ENCODE measurements at places on chromosomes 6 and 20.

- DNase-seq: peak; percentile 94
These were observed 133.5 kb downstream of the CDK19 start for GRCh38 chr6:110681543-110682459.

- DNase-seq: no peak
These were observed 138.6 kb downstream of the RPS12 start for GRCh38 chr6:132952986-132953385.

- no peak for DNase-seq
These were observed 11.3 kb downstream of the SERPINB9 start for GRCh38 chr6:2891768-2892170.

GRCh38 chr20:24507182-24507853, 37.9 kb downstream of the SYNDIG1 start:
- DNase-seq: no peak

- DNase-seq: no peak
These were observed at the start of gene PRRT1 for GRCh38 chr6:32151863-32152768. Gene PRRT1 (minus strand): TSS chr6:32151939. CDS start chr6:32151827, 112 bp downstream.

- no peak for DNase-seq
These were observed 592 bp downstream of the CUTA start for GRCh38 chr6:33417128-33417902.

DNA sequence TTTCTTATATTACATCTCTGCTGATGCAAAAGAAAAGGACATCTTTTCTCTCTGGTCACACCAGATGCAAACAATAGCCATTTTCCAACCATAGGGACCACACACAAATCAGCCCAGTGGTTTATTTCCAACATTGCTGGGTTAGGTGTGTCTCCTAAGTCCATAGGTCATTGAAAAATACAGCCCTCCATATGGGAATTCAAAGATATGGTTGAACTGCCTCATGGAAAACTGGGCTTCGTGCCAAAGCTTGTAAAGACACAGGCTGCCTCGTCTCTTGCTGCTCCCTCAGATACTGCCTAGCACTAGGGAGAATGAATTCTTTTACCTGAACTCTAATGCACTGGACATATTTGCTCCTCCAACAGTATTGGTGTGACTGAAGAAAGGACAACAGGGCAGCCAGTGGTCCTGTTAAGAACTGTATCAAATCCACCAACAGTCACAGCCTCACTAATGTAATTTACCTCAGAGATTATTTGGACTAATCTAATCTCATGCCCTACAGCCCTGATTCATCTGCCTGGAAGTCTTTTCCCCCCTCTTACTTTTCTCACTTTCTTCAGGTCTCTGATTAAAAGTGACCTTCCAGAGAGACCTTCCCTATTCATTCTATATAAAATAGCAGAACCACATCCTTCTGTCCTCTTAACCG, 48.3 kb upstream of the TBC1D32 start:
- DNase-seq: peak; percentile 17

- DNase-seq: no peak
These were observed 1014.6 kb downstream of the GRIK2 start for GRCh38 chr6:102407886-102408741.

DNA sequence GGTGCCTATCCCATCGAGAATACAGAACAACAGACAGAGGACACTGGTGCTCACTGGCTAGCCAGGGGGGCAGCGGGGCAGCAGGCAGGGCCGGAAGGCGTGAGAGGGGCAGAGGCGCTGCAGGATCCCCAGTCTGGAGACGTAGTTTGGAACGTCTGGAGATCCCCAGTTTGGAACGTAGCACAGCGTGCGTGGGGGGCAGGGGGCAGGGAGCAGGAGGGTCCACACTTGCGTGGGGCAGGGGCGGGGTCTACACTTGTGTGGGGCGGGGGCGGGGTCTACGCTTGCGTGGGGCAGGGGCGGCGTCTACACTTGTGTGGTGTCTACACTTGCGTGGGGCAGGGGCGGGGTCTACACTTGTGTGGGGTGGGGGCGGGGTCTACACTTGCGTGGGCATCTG, 107.2 kb downstream of the DACT2 start:
- no peak for DNase-seq

DNA sequence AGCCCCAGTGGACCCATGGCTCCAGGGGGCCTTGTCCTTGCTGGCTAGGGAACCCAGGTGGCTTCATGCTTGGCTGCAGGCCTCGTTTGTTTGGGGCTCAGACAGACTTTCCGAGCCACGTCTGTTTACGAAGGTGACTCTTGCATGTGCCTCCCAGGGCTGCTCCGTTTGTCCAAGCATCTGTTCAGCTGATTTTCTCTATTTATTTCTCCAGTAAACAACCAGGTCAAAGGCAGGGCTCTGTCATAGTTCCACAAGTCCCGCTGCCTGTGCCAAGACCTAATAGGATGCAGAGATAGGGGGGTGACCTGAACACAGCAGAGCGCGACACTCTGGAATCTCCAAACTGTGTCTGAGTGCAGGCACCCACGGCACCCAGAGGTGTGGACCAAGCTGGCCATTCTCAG, 12.8 kb upstream of the SPO11 start:
- DNase-seq: no peak

- DNase-seq: no peak
These were observed 11.9 kb downstream of the CUL9 start for GRCh38 chr6:43193929-43194328.

DNA sequence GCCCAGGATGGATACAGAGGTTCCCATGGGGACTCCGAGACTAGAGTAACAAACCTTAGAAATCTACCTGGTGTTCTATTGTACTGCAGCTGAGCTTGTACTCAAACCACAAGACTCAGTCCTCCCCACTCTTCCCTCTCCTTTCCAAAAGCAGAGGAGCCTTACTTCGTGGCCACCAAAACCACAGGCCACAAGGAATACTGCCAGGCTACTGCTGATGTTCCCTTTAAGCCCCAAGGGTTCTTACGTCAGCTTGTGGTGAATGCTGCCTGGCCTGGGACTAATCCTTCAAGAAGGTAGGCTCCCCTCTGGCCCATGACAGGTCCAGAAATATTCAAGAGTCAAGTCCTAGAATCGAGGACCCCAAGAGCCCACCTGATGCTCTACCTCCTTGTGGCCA, 10.5 kb upstream of the DEFB128 start:
- DNase-seq: no peak

GRCh38 chr20:21509597-21510371, 4.1 kb downstream of the NKX2-2 start:
- no peak for DNase-seq

DNA sequence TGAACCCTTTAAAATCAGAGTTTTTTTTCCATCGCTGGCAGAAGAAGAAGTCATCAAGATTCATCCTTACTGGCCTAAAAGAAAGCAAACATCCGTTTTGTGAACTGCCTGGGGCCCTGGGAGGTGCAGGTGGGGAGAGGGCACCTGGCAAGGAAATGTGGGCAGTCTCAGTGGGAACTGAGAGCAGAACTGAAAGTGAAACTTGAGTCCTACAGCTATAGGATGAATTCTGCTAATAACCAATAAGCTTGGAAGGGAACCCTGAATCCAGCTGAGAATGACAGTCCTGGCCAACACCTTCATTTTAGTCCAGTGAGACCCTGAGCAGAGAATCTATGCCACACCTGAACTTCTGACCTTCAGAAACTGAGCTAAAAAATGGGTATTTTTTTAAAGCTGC, 130.1 kb upstream of the ASCC3 start:
- no peak for DNase-seq

GRCh38 chr6:106490436-106490835, 129.9 kb downstream of the CRYBG1 start:
- DNase-seq: no peak

- DNase-seq: no peak
These were observed 72.2 kb upstream of the FUCA2 start for GRCh38 chr6:143583542-143584327.

DNA sequence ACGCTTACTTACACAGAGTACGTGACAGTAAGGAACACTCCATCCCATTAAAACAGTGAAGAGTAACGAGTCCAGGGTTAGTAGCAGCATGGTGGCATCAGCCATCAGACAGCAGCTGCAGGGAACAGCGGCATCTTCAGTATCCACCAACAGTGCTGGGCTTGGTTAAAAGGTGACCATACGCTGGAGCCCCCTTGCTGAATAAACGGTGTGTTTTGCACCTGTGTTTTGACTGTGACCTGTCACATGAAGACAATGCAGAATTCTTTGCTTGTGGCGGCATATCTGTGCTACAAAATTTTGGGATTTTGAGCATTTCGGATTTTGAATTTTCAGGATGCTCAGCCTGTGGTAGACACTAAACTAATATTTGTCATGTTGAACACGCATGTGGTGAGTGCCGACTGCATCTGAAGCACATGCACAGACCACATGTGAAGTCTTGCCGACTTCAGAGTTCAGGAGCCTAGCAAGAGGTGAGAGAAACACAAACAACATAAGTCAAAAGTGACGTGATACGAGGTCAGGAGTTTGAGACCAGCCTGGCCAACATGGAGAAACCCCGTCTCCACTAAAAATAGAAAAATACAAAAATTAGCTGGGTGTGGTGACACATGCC, 69.3 kb upstream of the FRMD1 start:
- DNase-seq: no peak

DNA sequence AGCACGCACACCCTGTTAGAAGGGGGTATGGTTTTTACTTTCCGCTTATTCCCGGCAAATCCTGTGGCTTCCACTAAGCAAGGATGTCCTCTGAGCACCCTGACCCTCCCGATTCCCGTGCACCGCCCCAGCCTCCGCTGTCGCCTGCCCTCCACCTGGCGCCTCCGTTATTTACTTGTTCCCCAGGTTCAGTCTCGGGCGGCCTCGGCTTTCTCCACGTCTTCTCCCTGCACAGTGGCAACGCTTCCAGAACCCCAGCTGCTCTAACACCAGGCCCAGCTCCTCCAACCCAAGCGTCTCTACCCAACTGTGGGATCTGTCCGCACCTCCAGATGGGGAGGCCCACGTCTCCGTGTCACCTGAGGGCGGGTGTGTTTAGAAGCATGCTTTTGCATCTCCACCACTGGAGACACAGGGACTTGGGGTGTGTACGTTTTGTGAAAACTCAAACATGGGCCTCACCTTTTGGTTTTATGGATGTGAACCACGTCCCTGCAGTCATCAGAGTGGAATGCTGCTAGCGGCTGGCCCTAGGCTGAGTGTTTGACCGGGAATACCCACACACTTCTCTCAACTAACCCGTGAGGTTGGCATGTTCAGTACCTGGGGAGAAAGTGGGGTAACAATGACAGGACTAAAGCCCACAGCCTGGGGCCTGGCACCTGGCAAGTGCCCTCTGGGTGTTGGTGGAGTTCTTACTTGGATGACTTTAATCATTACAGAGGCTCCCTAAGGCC, 79.9 kb downstream of the THBS2 start:
- no peak for DNase-seq

DNA sequence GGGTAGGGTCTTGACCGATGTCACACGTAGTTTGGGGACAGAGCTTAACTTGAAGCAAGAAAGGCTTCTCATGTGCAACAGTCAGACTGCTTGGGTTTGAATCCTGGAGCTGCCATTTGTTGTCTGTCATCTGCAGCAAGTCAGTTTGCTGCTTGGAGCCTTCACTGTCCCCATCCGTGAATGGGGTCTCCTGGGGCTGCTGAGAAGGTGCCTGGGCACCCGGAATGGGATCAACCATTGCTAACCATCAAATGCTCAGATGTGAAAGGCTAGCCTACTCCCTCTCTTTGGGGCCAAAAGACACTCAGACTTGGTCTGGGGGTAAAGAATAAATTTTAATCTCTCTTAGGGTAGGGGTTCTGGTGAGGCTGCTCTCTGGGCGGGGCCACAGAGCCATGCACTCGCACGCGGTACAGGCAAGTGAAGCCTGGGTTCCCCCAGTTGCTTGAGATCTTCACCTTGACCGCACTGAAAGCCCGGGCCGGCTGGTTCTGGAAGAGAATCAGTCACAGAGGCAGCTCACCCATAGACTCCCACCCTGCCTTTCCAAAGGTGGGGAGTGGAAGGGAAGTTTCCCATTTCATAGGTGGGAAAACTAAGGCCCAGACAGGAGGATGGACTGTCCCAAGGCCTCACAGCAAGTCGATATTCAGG, 20.6 kb downstream of the SUN5 start:
- no peak for DNase-seq

- no peak for DNase-seq
These were observed 123.5 kb downstream of the ADGRB3 start for GRCh38 chr6:68758559-68758958.

GRCh38 chr6:107709341-107709740, 114.8 kb downstream of the SCML4 start:
- no peak for DNase-seq

DNA sequence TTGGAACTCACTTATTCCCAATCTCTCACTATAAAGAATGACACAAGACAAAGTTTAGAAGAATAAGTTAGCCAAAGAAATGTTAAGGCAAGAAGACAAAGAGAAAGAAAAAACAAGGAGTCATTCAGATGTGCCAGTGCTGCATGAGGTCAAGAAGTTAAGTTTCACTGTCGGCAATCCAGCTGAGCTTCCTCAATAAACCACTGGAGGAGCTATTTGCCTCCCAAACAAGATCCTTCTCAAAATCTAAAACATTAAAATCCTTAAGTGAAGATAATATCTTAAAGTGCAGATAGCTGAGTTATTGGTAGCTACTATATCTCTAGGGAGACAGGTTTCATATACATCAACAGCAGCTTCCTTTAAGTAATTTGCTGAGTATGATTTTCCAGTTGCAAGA, 512.3 kb downstream of the HDGFL1 start:
- DNase-seq: no peak

DNA sequence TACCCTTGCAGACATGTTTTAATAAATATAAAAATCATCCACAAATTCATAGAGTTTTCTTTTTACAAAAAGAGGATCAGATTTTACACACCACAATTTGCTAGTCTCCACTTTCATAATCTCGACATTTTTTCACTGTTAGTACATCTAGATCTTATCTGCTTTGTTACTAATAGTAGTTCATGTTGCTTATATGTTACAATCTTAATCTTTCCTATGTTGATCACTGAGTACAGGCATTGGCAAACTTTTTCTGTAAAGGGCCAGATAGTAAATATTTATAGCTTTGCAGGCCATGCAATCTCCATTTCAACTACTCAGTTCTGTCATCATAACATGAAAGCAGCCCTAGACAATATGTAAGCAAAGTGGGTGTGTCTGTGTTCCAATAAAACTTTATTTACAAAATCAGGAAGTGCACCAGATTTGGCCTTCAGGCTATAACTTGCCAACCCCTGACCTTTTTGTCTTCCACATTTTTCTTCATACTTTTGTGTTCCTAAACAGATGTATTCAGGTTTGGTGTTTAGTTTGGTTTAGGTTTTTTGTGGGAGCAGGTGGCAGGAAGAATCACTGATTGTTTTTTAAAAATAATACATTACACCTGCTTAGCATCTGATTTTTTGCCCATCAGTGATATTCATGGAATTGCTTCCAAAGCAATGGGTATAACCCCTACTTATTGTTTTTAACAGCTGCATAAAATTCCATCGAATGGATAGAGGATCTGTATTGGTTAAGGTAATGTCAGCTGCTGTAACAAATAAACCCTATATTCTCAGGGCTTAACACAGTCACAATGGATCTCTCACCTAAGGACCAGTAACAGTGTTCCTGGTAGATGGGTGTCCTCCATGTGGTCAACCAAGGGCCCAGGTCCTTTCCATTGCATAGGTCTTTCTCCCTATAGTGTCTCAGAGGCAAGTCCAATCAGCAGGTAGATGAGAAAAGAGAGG, 61.2 kb downstream of the EYA2 start:
- no peak for DNase-seq

Measured in LNCaP clone FGC (cell line).